ENCODE measurements at places on chromosomes 5 and 9.

- no peak for DNase-seq
Measured at GRCh38 chr5:62432621-62433064, 20.1 kb downstream of the IPO11 start.

GRCh38 chr9:89874351-89875321 is 269.8 kb downstream of the GADD45G start:
- DNase-seq = no peak

DNA sequence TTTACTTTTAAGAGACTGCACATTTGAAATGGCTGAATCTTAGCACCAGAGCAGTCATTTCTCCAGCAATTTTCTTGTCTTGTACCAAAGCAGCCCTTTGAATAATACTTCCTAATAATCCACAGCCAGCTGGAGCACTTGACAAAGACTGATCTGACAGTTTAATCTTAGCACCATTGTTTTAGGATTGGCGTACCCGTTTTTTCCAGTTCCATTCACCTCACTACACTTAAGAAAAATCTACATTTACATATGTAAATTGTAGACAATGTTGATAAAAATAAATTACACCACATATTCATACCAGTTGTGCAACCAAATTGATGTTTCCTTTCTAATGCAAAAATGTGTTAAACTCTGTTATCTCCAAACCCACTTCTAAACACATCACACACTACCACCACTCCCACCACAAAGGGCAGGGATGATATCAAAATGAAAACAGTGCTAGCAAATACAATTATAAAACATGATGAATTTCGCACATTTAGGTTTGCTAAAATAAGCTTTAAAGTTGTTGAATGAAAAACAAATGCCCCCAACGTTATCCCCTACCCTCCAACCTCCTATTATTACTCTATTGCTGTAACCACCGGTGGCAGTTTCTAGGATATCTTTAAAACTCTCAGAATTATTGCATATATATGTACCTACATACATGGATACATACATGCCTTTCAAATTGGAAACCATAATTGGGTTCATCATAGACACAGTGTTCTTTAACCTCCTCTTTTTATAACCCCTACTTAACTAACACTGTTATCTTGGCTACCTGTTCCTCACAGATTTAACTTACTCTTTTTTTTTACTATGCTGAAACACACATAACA is 21.5 kb downstream of the SERINC5 start:
- DNase-seq = no peak

DNA sequence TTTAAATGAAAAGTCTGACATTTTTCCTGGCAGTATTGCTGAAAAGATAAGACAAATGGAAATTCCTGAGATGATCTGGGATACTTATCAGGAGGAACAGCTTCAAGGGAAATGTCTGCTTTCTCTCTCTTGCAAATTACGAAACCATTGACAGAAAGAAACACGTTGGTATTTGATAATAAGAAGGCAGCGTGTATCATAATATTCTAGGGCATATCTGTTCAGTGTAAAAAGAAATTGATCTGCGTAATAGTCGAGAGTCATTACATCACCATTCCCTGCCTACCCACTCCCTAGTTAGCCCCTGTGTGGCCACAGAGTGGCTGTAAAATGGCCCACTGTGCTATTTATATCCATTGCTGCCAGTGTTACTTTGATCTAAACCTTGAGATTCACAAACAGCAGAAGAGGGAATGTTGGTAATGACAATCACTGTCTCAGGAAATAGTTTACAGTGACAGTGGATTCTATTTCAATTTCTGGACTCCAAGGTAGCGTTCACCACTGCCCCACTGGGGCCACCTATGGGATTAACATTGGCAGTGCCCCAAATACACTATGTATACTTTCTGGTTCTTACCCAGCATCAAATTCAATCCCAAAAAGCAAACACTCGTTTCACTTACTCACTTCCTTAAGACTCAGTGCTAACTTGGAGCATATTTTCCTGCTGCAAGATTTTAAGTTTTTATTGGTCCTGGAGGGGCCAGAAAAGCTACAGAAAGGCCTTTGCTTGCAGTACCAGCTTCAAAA is 133.4 kb upstream of the GAS1 start:
- peak; percentile 1 for DNase-seq

GRCh38 chr5:72445969-72446368 is 61.2 kb downstream of the ZNF366 start:
- DNase-seq = no peak

Data from NCI-H524 (cell line).